Posterior cingulate gyrus (tissue), 11 donors: ENCODE measurements at places on chromosomes 11 and 22.

GRCh38 chr11:62588966-62589637 is 2.2 kb downstream of the TUT1 start:
- no peak for DNase-seq

GRCh38 chr22:23361676-23362075 is 181.4 kb downstream of the BCR start:
- DNase-seq, result no peak

DNA sequence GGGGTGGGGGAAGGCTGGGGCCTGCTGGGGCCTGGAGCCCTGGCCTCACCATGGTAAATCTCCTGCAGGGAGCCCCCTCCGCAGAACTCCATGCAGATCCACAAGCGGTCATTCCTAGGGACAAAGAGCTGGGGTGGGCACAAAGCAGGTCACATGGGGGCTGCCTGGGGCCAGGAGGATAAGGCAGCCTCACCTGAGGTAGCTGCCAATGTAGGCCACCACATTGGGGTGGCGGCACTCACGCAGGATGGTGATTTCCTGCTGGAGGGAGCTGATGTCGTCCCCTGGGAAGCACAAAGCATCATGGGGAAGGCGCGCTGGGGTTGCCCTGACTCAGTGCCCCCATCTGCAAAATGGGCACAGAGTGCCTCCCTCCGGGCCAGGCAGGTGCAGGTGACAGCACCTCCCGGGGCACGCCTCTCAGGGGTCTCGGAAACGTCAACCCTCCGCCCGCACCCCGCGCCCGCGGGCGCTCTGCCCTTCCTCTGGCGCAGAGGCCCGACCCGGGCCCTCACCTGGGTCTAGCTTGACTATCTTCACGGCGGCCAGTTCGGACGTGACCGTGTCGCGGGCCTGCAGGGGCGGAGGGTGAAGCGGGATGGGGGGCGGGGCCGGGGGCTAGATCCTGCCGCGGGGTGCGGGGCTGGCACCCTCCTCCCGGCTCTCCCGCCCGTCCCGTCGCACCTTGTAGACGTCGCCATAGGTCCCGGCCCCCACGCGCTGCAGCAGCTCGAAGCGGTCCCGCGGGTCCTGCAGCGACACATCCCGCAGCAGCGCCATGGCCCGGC is 450 bp downstream of the MAP4K2 start:
- no peak for DNase-seq

- DNase-seq, result no peak
These were observed 325.4 kb downstream of the JRKL start for GRCh38 chr11:96715208-96715607.
